Head of caudate nucleus (tissue), 42 donors: ENCODE measurements at places on chromosomes 2 and 18.

- no peak for DNase-seq
Observed at GRCh38 chr2:22929998-22930397, 455.0 kb upstream of the KLHL29 start.

DNA sequence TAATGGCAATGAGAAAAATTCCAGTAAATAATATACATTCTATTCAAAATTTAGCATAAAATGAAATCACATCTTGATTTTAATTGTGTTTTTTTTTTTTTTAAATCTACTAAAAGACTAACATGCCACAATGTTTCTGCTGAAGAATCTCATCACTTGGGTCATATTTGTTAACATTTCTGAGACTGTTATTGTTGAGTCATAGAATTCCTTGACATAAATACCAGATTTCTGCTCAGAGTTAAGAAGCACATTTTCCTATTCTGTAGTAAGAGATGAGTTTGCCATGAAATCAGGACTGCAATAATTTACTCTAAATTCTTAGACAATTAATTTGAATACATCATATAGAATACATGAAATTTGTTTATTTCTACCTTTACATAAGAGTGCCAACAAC, 154.9 kb upstream of the KYNU start:
- no peak for DNase-seq

DNA sequence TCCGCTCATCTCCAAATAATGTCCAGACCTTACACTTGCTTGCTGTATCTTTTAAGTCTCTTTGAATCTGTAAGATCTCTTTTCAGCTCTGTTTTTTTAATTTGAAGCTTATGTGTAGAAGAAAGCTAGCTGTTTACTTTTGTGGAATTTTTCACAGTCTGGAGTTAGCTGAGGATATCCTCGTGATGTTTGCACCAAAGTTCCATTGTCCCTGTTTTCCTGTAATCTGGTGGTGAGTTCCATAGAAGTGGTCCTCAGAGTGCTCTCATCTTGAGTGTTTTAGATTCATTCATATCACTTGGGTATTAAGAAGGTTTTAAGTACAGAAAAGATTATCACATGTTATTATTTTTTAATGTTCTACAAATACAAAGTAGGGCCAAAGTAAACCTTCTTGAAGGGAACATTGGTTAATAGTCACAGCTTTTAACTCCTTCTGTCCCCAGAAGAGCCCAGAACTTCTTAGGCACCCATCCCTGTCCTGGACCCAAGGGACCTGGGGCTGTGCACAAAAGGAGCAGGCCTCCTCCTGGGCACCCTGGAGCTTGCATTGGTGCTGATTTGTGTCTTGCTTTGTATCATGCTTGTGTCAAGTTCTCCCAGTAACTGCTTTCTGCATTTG, 15.0 kb downstream of the MLPH start:
- no peak for DNase-seq

- DNase-seq: peak; percentile 20
Observed at GRCh38 chr2:110743600-110743999, 11.2 kb downstream of the ACOXL start.

- DNase-seq: no peak
Observed at GRCh38 chr2:201007584-201007998, 44.1 kb upstream of the ORC2 start.

DNA sequence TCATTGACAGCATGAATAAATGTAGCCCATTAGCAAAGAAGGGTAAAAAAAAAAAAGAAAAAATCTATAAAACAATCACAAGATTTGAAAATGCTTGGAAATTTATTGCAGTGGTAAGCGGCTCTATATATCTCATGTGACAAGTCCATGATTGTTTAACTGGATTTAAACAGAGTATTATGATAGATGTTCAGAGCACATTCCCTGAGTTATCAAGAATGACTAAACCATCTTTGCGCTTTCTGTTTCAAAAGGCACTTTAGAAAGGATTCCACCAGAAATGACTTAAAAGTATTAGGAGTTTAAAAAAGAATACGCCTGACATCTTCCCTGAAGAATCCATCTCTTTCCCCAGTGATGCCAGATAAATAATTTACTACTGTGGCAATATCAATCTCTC, 409.5 kb upstream of the UBE2E3 start:
- DNase-seq: no peak

DNA sequence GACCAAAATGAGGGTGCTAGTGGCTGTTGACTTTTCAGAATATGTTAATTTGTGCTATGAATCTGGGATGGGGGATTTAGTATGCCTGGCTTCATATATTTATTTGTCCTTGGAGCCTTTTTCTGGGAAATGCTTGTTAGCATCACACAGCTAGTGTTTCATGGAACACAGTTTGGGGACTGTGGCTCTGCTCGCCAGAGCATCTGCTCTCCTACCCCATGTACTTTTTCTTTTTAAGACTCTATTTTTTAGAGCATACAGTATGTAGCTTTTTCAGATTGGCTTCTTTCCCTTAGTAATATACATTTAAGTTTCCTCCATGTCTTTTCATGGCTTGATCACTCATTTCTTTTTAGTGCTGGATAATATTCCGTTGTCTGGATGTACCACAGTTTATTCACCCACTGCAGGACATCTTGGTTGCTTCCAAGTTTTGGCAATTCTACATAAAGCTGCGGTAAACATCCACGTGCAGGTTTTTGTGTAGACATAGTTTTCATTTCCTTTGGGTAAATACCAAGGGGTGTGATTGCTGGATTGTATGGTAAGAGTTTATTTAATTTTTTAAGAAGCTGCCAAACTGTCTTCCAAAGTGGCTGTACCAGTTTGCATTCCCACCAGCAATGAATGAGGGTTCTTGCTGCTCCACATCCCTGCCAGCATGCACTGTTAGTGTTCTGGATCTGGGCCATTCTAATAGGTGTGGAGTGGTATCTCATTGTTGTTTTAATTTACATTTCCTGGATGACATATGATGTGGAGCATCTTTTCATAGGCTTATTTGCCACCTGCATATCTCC, 44.1 kb downstream of the EFR3B start:
- DNase-seq: no peak

DNA sequence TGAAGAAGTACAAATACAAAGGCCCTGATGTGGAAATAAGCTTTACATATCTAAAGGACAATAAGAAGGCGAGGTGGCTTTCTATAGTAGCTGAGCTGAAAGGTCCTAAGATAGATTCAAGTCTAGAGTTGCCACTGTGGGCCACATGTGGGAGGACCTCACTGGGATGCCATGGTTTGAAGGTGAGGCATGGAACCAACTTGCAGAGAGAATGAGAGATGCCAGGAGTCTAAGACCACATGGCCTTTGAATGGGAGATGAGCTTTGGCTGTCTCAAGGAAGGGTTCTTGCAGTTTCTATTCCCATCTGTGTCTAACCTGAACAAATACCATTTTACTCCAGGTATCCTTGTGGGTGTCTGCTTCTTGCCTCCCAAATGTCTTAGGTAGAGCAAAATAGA, 53.6 kb downstream of the HNMT start:
- no peak for DNase-seq

GRCh38 chr2:179675435-179675834, 186.0 kb downstream of the ZNF385B start:
- DNase-seq: no peak

DNA sequence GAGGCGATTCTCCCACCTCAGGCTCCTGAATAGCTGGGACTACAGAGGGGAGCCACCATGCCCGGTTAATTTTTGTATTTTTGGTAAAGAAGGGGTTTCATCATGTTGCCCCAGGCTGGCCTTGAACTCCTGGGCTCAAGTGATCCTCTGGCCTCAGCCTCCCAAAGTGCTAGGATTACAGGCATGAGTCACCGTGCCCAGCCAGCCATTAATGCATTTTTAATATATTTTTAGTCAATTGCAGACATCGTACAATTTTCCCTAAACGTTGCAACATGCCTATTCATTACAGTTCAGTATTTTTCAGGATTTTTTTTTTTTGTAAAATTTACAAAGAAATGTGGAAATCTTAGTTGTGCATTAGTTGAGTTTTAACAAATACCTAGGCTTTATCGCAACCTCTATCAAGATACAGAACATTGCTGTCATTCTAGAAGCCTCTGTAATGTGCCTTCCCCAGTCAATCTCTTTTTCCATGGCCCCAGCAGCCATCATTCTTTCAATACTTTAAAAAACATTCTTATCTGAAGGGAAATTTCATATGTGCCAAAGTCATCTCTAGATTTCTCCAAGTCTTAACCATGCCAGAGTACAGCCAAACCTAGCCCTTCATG, 14.7 kb downstream of the NABP1 start:
- DNase-seq: no peak

DNA sequence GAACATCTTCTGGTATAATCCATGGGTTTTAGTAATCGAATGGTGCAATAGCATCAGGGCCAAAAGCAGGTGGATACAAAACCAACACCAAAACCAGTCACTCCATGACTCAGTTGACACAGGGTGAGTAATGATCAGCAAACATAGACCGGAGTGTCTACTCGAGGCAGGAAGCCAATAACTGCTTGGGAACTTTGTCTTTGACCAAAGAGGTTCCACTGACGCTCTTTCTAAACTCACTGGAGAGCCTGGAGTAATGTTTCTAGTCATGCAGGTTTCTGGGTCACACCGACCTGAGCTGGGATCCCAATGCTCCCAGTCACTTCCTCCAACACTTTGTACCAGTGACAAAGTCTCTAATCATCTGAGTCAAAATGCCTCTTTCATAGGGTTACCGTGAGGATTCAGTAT, 30.9 kb downstream of the MREG start:
- no peak for DNase-seq

DNA sequence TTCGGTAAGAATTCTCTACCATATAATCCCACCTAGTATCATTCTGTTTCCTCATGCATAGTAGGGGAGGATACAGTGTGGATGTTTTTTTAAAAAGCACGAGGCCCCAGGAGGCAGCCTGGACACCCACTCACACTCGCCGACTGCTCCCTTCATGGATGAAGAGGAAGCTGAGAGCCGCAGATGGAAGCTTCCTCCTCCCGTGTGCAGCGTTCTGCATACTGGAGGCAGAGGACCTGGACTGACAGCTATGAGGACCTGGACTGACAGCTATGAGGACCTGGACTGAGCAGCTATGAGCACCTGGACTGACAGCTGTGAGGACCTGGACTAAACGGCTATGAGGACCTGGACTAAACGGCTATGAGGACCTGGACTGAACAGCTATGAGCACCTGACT, 234.4 kb downstream of the NDUFA10 start:
- no peak for DNase-seq

DNA sequence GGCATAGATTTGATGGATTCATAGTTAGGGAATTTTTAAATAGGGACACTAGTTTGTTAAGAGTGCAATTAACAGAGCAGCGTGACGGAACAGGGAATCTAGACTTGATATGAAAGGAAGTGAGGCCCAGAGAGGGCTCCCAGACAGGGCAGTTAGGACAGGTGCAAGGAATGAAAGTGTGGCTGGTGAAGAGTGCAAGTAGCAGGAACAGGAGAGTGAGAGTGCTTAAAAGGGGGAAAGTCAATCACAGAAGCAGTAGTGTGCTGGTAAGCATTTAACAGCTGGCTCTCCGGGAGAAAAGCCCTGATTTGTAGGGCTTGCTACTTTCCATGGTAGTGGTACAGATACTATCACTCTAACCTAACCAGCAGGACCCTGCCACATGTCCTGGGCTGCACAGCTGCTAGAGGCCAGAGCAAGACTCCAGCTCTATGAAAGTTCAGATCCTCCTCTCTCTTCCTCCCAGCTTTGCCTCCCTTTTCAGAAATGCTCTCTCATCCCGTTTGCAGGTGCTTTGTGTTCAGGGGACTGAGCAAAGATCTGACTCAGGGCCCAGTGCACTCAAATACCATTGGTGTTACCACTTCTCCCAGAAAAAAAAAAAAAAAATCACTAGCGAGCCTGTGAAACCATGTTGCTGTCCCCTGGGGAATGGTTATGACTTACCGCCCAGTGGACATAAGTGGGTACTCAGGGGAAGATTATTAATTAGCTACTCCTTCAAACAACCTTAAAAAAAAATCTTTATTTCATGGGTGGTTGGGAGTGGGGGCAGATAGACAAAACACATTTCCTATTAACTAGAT, 18.1 kb upstream of the GCFC2 start:
- DNase-seq: no peak

DNA sequence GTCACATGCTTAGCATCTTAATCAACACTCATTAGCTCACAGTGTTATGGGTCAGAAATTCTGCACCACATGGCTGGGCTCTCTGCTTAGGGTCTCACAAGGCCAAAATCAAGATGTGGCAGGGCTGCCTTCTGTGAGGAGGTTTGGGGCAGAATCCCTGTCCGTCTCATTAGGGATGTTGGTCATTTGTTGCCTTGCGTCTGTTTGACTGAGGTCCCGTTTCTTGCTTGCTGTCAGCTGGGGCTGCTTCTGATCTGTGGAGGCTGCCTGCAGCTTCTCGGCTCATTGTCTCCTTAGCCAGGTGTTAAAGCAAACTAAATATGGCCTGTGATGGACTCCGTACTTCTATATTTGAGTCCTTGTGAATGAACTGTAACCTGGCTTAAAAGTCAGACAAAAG, 146.5 kb downstream of the NDUFA10 start:
- no peak for DNase-seq

DNA sequence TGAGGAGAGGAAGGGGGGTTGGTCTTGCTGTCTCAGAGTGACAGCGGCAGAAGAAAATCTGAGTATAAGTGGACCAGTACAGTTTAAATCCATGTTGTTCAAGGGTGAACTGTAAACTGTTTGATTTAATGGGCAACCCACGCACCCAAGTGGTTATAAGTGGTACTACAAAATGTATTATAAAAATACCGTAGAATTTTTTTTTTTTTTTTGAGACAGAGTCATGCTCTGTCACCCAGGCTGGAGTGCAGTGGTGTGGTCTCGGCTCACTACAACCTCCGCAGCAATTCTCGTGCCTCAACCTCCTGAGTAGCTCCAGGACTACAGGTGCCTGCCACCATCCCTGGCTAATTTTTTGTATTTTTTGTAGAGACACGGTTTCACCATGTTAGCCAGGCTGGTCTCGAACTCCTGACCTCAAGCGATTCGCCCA, 2.1 kb upstream of the CHCHD5 start:
- DNase-seq: no peak

GRCh38 chr2:14363137-14363536, 269.4 kb upstream of the LRATD1 start:
- no peak for DNase-seq

GRCh38 chr18:5449858-5450509, 93.8 kb downstream of the EPB41L3 start:
- DNase-seq: no peak

GRCh38 chr18:48785091-48785614, 165.6 kb downstream of the SMAD7 start:
- DNase-seq: no peak

DNA sequence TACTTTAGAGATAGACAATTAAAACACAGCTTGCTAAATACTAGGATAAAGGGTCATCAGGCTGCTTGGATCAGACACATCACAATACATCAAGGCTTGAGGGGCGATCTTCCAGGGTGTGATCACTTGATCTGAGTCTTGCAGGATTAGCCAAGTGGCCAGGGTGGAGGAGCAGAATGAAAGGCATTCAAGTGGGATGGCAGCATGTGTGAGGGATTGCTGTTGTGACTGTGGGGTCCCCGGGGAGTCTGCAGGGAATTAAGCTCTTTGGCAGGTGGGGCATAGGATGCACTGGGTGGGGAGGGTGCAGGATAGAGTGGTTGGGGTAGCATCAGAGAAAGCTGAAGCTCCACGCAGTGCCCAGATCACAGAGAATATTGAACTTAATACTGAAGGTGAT, 58.0 kb upstream of the TMEM163 start:
- no peak for DNase-seq
